ENCODE measurements at places on chromosomes 11 and 22.

DNA sequence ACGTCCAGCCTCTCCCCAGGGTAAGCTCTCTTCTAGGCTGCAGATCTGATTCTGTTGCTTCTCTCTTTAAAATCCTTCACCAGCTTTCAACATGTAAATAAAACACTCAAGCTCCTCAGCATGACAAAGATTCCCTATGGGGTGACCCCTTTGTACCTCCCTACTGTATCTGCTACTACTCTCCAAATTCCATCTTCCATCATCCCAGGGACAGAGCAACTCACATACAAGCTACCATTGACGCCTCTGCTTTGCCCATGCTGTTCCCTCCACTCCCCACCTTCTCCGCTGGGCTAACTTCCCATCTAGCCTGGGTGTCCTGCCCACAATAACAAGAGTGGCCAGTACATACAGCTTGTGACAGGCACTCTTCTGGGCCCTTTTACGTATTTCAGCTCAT, 207.5 kb upstream of the ZBED5 start:
- DNase-seq = no peak

- DNase-seq = no peak
Measured at GRCh38 chr11:46672381-46672839, 28.0 kb downstream of the ARHGAP1 start.

- DNase-seq = no peak
Measured at GRCh38 chr11:104663190-104664140, 234.8 kb downstream of the CASP12 start.

GRCh38 chr11:28729339-28729738, 621.2 kb downstream of the METTL15 start:
- DNase-seq = no peak

DNA sequence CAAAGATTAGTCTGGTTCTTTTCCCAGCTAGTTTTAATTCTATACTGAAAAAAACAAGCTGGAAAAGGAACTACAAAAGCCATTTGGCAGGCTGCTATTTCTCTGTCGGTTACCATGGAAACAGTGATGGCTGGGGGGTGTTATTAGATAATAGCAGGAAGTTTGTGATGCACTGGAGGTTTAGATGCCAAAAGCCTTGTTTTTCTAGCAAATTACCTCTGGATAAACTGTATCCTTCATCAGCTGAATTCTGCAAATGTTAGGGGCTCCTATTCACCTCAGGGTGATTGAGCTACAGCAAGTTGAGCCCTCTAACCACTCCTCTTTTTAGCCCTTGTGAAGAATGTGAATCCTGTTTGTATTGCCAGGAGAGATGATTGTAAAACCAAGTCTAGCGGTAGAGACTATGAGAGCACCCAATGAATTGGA, 25.2 kb downstream of the ALKBH3 start:
- DNase-seq = no peak

- DNase-seq = no peak
Measured at GRCh38 chr11:120611581-120611980, 100.0 kb downstream of the GRIK4 start.

GRCh38 chr11:63862923-63863322, 24.0 kb downstream of the MARK2 start:
- no peak for DNase-seq

DNA sequence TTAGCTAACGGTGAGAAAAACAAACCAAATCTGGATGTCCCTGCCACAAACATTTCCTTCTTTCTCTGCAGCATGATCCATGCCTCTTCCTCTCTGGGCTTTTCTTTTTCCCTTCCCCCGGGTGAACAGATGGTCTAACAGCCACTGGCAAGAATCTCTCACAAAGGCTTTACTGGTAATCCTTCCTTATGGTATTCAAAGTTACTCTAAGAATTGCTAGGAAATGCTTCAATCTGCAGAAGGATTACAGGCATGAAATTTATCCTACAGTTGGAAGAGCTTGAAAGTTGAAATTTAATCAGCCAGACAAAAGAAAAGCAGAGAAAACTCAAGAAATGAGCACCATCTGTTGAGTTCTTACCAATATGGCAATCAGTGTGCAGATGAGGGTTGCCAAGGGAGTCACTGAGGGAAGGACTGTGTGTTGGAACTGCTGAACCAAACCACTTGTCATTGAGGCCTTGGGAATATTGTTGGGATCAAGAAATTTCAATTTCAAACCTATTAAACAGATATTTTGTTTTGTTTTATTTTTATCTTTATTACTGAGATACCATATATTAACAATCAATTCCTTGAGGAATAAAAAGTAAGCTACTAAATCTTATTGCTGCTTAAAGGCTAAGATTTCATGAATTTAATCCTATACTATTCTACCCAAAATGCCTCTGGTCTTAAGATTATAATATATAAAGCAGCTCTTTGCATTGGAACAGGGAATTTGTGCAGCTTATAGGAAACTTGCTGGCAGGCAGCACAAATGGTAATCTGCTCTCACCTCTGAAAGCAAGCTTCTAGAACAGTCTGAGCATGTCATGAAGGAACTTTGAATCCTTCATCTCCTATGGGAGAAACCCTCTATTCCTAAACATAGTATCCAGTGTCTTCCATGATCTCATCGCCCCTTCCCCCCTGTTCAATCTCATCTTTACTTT, 29.7 kb upstream of the NDUFC2 start:
- DNase-seq = no peak

DNA sequence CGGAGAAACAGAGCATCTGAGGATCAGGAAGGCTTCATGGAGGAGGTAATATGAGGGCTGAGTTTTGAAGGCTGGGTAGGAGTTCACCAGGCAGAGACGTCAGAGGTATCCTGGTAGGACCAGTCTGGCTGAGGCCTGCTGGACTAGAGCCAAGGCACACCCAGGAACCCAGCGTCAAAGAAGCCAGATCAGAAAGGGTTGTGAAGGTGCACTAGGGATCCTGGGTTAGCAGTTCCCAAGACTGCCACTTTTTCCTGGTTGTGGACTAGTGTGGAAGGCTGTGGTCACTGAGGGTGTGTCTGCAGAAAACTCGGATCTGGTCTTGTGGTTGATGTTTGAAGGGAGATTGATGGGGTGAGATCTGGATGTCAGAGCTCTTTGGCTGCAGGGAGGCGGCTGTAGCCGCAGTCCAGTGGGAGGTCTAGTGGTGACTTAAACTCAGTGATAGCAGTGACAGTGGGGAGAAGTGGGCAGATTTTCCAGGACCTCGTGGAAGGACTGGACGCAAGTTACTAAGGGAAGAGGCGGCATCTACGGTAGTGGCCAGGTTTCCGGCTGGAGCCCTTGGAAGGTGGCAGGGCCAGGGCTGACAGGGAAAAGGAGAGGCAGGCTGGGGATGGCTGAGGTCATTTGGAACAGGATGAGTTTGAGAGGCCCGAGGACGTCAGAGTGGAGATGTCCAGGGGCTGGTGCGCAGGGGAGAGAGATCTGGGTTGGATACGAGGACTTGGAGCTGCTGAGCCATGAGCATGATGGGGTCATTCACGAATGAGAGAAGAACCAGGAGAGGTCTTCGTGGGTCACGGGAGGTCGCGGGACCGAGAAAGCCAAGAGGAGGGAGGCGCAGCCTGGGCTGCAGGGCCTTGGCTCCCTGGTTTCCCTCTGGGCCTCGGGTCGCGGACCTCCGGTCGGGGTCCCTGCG, 10.9 kb downstream of the RELA start:
- no peak for DNase-seq

GRCh38 chr22:16965560-16965959, 42.5 kb downstream of the GAB4 start:
- DNase-seq = no peak

DNA sequence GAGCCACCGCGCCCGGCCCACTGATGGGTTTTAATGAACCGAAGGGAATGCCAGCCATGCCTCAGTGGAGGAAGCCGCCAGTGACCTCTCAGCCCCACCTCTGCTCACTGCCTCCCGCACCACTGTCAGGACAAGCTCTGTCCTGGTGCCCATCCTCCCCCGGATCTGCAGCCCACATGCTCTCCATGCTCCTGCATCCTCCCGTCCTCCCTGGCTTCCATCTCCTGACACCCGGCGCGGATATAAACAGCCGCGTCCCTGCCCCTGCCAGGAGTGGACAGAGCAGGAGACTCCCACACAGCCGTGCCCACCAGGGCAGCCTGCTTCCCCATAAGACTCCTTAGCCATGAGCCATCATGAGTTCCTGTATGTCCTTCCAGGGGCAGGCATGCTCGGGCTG, 26.9 kb downstream of the MACROD1 start:
- DNase-seq = no peak

GRCh38 chr22:33920197-33920540, at the start of gene LARGE1:
Gene LARGE1, minus strand, starts transcription at chr22:33920476.
- no peak for DNase-seq

DNA sequence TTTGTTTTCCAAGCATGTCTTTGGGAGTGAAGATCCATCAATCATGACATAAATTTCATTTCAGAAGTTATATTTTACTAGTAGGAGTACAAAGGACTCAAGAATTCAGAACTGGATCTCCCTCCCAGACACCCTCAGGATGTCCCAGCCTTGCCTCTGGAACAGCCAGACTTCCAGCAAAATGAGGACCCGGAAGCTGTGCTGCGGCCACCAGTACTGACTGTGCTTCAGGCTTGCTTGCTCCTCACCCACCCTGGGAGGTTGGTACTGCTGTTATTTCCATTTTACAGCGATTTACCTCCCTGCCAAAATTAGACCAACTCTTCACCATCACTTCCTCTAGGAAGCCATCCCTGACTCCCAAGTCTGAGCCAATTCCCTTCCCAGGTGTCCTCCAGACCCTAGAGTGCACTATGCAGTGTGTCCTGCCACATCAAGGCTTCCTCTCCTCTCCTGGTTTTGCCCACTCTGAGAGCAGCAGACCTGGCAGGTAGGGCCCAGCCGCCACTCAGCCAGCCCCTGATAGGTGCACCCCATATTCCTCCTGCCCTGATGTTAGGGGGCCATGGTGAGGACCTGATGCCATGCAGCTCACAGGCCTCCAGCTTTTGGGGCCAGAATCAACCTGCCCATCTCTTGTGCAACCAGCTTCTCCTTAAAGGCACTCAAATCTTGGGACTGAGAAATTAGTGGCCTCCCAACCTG, 47.3 kb upstream of the WNT7B start:
- no peak for DNase-seq

- DNase-seq = no peak
Measured at GRCh38 chr11:96469776-96470175, 80.0 kb downstream of the JRKL start.

- no peak for DNase-seq
Measured at GRCh38 chr22:38415046-38415445, 40.0 kb downstream of the KCNJ4 start.

DNA sequence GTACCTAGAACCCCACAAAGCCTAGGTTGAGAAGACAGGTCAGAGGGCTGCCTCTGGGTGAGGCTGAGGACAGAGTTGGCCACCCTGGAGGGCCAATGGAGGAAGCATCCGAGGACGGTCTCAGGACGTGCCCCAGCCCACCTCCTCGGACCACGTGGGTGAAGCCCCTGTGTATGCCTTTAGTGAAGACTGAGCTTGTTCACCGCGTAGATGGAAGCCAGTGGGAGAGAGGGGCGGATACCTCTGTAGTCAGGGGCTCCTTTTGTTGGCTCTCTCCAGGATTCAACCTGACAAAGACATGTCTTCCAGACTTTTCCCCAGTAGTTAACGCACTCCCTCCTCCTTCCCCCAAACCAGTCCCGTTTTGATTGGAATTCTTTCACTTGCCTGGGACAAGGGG, 110.7 kb downstream of the ZBTB16 start:
- no peak for DNase-seq

DNA sequence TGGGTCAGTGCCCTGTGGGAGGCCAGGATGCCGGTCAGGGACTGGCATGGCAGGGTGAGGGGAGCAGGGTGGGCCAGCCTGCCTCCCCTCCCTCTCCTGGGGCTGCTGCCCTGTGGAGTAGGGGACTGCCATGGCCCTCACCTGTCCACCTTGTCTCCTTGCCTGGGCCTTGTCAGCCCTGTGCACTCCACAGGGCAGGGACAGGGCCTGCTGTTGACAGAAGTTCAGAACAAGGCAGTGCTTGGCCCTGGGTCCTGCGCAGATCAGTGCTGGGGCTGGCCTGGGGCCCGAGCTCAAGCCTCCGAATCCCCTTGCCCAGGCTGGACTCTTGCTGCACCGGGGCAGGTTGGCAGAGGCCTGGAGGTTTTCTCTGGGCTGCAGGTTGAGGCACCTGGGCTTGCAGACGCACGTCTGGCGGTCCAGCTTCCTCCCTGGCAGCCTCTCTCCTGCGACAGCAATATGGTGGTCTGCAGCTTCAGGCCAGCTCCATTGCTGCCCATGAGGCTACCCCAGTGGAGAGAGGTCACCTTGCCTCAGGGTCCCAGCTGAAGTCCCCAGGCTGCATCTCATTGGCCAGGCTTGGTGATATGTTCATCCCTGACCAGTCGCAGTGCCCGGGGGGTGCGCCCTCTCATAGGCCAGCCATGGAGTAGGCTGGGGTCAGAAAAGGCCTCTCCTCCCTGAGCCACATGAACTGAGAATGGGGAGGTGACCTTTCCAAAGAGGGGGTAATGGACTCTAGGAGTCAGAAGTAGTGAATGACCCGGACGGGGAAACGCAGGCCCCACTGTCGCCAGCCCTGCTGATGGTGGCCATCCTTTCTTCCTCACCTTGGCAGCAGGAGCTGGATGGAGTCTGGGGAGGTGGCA, 21.5 kb upstream of the CHKA start:
- no peak for DNase-seq

- no peak for DNase-seq
Measured at GRCh38 chr11:74332291-74332690, 20.9 kb upstream of the P4HA3 start.

DNA sequence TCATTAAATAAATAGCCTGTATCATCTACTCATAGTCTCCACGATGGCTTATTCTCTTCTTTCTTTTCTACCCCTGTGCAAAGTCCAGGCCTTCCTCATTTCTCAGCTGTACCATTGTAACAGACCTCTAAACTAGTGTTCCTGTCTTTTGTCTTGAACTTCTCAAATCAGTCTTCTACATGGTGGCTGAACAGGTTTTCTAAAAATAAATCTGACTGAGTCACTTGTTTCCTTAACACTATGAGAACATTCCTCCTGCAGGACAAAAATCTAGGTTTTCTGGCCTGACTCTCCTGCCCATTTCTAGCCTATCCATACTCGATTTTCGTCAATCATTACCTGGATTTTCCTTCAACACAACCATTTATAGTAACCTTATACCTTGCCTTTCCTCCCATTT, 1080.8 kb upstream of the TENM4 start:
- no peak for DNase-seq

GRCh38 chr22:37007651-37008050, 11.6 kb downstream of the TST start:
- no peak for DNase-seq

DNA sequence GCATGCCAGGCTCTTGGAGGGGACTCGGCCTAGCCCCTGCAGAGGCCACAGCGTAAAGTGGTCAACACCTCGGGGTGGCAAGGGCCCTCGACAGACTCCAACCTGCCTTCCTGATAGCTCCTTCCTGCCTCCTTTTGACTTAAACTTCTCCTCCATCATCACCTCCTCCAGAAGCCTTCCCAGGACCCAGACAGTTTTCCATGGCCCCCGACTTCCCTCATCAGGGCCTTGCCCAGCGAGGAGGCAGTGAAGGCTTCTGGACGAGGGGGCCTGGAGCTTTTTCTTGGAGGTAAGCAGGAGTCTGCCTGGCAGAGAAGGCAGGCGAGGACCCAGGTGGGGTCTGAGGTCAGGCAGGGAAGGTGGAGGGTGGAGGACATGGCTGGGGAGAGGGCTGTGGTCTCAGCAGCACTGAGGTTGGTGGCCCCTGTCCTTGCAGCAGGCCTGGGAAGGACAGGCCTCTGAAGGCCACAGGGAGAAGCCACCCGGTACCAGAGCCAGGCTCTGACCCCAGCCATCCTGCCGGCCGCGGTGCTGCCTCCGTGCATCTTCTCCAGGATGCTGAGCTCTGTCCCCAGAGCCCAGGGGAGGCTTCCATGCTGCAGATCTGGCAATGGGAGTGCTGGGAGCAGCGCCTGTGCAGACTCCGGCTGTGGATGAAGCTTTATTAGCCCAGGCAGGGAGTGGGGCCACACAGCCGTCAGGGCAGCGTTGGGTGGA, 81.4 kb downstream of the WNT7B start:
- DNase-seq = no peak
